ENCODE measurements at places on chromosomes 1 and 21.

- DNase-seq = no peak
Observed at GRCh38 chr1:209708297-209708696, 3.7 kb downstream of the HSD11B1 start.

- DNase-seq = no peak
Observed at GRCh38 chr1:53125623-53126360, 16.6 kb downstream of the SLC1A7 start.

GRCh38 chr21:27569091-27569490, 602.2 kb upstream of the ADAMTS5 start:
- DNase-seq = no peak

DNA sequence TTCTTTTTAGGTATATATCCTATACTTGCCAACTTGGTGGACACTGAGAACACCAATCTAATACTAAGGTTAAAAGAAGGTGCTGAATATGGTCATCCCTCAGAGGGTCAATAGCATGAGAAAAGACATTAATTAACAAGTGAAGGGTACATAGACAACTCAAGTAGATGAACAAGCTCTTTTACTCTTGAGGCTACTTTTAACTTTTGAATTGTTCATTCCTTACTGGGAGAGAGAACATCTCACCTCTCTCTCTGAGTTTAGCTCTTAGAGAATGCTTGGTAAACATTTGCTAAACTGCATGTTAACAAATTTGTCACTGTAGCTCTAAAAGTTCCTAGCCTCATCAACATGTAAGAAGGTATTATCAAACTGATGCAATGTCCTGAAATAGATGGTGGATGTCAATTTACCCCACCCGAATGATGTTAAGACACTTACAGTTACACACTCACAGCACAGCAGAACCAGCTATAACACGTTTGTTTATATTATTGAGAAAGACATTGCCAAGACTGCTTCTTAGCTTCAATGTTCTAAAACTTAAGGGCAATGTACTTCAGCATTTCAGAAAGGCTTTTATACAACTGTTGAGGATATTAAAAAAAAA, 35.9 kb downstream of the HEATR1 start:
- no peak for DNase-seq

DNA sequence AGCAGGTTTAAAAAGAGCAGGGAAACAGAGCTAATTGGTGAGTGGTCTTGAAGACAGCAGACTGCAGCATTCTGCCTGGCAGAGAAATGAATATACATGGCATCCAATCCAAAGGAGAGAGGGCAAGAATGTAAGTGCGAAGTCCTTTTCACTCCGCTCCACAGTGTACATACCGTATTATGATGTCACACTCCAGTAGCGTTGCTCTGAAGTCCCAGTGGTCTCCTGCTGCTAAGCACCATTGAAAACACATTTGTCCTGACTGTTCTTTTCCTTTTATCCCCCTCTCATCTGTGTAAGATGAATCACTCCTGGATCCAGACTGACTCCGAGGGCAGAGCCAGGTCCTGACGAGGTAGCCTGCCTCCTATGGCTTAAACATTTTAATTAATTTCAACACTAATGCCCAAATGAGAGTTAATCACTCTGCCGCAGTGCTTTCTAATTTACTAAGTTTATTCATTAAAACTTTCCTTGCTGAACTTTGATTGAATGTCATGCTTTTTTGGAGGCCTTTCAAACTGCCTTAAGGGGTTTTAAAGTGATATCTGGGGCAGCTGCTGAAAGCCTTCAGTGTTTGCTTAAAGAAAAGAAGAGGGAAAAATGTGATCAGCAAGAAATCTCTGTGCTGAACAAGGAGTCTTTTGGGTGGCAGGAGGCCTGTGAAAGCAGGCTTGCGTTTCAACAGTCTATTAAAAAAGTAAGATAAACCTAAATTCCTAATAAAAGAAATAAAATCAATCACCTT, 227.2 kb downstream of the ATG4C start:
- DNase-seq = no peak

GRCh38 chr1:81756872-81757271, 43.9 kb upstream of the ADGRL2 start:
- DNase-seq = no peak

- DNase-seq = no peak
Observed at GRCh38 chr1:226506921-226507320, 41.6 kb upstream of the STUM start.

DNA sequence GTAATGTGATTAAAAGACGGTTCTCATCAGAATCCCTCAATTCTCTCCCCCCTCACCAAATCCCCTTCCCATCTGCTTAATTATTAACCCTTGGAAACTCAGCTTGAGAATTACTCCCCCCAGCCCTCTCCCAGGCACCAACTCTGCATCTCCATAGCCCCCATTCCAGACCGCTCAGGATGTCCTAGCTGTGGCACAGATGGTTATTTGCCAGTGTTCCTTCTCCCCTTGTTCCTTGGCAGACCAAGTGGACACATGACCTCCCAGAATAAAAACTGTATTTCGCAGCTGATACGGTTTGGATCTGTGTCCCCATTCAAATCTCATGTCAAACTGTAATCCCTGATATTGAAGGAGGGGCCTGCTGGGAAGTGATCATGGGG, 14.6 kb downstream of the HENMT1 start:
- DNase-seq = no peak

GRCh38 chr1:119081267-119081666, 59.2 kb downstream of the WARS2 start:
- DNase-seq = no peak

- no peak for DNase-seq
Observed at GRCh38 chr1:227316456-227316855, 1.8 kb downstream of the CDC42BPA start.

GRCh38 chr1:36925251-36925650, 109.1 kb downstream of the GRIK3 start:
- DNase-seq = no peak

- DNase-seq = no peak
Observed at GRCh38 chr1:194378517-194378916, 1192.1 kb upstream of the B3GALT2 start.

- DNase-seq = peak; percentile 57
Observed at GRCh38 chr1:2044510-2045319, 5.5 kb upstream of the PRKCZ start.

- DNase-seq = no peak
Observed at GRCh38 chr1:197180252-197180878, 33.9 kb upstream of the ASPM start.

DNA sequence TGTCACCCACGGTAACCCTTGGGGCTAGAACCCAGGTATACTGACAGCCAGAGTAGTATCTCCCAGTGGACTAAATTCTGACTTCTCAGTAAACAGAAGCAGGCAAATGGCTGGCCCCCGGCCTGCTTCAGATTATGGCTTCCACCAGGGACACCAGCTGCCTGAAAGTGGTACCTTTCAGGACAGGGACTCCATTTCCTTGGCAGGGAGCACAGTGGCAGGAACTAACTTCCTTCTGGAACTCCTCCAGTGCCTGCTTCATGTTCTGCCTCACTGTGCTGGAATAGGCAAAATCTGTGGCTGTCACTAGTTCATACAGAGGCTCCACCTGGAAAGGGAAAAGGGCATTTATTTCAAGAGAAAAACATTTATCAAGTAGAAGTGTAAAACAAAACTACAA, 32.7 kb downstream of the C8B start:
- no peak for DNase-seq

DNA sequence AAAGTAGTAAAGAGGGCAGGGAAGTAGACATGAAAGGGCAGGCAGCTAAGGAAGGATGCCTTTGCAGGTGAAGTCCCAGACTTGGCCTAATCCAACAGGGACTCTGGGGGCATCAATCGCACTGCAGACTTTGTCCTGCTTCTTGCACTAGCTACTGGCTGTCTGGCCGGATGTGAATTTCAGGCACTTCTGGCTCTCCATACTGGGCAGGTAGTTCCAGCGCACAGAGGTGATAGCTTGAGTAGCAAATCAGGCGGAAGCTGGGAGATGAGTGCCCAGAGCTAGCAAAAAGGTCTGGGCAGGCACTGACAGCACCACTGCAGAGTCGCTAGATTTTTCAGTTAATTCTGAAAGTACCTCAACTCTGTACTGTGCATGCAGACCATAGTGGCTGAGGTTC, 997 bp downstream of the RSPH1 start:
- no peak for DNase-seq

- DNase-seq = no peak
Observed at GRCh38 chr1:217363319-217363718, 267.6 kb downstream of the GPATCH2 start.

DNA sequence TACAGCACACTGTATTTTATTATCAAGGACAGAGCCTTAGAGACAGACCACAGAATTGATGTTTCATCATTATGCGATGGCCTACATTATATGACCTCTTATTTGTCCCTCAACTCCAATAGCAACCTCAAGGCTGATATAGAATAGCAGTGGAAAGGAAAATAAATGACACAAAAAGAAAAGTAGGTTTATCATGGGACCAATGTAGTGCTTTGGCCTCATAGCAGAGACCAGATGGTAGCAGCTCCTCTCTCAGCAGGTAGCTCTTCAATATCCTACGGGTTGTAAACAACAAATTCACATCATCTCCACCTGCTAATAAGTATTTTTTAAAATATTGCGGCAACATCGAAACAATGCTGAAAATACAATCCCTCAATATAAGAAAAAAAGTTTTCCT, 25.2 kb downstream of the ANP32E start:
- no peak for DNase-seq

- no peak for DNase-seq
Observed at GRCh38 chr1:1677718-1678580, 14.6 kb downstream of the SLC35E2B start.

- no peak for DNase-seq
Observed at GRCh38 chr1:228079013-228079412, 3.5 kb upstream of the ARF1 start.

DNA sequence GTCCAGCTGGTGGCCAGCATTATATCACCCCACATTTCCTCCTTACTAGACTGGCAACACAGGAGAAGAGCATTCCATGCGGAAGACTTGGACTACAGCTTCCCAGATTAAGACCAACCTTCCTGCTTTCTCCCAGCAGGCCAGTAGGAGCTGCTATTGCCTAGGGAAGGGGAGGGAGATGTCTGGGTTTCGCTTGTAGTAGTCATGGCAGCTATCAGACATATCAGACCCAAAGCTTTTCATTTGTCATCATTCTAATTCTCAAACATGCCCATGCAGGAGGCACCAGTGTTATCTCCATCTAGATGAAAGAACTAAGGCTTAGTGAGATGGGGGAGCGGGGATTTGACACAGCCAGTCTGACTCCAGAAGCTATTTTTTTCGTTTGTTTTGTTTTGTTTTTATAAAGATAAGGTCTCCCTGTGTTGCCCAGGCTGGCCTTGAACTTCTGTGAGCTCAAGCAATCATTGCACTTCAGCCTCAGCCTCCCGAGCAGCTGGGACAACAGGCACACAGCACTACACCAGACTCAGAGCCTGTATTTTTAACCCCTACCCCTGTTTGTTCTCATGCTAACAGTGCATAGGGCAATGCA, 4.5 kb downstream of the PLA2G2A start:
- DNase-seq = no peak

DNA sequence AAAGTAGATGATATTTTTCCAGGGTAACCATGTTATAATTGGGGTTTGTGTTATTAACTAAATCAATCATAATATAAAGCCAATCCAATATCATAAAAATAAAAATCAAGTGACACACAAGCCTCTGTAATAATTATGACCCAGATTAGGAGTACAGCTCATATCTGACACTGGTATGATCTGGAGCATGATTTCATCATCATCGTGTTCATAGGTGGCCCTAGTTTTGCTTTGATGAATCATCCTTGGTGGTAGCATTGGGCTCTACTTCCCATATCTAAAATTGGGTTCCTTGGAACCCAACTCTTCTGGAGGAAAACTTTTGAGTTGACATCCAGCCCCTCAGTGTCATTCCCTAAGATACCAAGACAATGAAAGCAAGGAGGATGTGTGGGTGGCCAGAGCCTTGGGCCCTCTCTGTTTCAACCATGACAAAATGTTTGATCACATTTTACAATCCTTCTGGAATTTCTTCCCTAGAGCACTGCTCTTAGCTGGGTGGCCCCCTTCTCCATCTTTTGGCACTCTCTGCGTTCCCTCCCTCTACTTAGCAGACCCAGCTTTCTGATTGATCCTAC, 37.0 kb upstream of the ENAH start:
- DNase-seq = no peak

GRCh38 chr21:30434033-30434631, 4.1 kb downstream of the KRTAP13-4 start:
- no peak for DNase-seq

- DNase-seq = no peak
Observed at GRCh38 chr1:219963432-219963831, 35.1 kb upstream of the SLC30A10 start.

GRCh38 chr21:35368326-35368725, 319.2 kb upstream of the RUNX1 start:
- DNase-seq = no peak

GRCh38 chr1:205842229-205842628, 7.7 kb downstream of the PM20D1 start:
- no peak for DNase-seq

DNA sequence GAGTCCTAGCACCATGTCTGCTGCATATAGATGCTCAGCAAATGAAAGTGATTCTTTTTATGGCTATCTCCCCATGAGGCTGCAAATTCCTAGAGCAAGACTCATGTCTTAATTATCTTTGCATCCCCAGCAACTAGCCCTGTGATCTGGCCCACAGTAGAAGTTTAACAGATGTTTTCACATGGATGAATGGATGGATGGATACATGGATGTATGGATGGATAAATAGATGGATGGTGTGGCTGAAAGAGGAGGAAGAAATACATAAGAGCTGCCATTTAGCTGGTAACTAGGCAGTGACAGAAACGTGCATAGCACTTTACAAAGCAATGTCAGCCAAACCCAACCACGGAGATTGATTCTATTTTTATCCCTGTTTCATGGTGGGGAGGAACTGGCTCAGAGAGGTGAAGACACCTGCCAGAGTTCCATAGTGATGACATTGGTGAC, 32.7 kb upstream of the ZBTB40 start:
- no peak for DNase-seq

DNA sequence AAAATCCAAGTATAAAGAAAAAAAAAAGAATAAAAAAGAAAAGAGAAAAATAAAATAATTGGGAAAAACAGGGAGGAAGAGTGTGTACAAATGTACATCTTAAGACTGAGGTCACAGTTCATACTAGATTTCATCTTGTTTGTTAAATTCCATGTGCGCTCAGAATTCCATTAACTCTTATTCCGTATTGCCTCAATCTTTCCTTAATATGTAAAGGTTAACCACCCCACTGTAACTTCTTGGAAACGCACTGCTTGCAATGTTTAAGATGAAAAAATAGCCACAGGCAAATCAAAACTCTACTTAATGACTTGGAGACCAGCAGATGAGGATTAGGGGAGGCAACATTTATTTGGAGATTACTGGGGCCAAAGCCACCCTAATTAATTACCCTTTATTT, 23.9 kb upstream of the KCNE1 start:
- DNase-seq = no peak
